ENCODE measurements at places on chromosomes 11 and 22.

GRCh38 chr22:42321908-42322561, 51.6 kb upstream of the TCF20 start:
- DNase-seq = no peak

DNA sequence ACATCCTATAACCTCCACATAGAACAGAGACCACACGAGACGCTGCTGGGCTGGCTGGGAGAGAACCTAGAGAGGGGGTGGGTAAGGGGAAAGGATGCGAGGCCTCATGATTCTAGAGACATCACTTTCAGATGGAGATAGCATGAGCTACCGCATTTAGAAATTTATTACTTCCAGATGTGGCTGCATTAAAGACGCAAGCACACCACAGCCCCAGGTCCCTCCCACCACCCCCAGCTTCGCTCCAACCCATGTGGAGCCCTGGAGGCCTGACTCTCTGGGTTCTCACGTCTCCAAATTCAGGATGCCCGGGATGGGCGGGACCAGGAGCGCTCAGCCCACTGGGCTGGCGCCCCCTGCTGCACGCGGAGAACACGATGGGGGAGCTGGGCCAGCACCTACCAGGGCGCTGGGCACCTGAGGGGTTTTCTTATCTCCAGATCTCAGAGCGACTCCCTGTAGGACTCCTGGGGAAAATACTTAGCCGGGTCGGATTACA, 13.6 kb downstream of the MRPL21 start:
- no peak for DNase-seq

- DNase-seq = no peak
Measured at GRCh38 chr11:88501541-88501940, 164.0 kb upstream of the CTSC start.

- DNase-seq = no peak
Measured at GRCh38 chr11:126337474-126338241, 17.8 kb upstream of the ST3GAL4 start.

GRCh38 chr11:1762537-1763302, 1.0 kb downstream of the CTSD start:
- DNase-seq = no peak

- no peak for DNase-seq
Measured at GRCh38 chr11:115321605-115322289, 182.5 kb downstream of the CADM1 start.

DNA sequence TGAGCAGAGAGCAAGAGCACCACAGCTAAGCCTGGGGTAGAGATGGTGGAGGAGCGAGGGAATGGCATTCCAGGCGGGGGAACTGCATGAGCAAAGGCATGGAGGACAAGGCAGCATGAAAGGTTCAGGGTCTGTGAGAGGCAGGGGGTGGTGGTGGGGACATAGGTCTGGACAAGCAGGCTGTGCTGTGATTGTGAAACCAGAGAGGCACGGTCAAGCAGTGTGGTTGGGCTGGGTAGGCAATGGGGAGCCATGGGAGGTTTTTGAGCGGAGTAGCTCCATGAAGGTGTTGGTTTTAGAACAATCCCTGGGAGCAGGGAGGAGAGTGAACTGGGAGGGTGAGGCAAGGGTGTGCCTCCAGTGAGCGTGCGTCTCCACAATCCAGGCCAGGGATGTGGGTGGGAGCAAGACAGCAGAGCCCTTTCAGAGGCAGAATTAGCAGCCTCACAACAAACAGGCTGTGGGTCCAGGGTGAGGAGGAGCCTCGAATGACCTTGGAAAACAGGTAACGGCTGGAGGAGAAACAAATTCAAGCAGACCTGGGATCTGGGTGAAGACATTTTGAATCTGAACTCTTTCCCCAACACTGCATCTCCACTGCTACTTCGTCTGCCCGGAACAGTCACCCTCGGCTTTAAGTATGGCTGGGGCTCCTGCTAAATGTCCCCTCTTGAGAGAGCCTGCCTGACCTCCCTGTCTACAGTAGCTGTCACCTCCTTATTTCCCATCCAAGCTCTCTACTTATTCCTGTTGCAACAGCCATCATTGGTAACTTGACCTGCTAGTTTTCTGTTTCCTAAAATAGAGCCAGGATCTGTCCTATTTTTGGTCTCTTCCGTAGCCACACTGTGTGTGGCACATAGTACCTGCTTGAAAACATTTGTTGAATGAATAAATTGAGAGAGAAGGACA, 27.0 kb upstream of the TSPAN18 start:
- no peak for DNase-seq

- DNase-seq = no peak
Measured at GRCh38 chr11:7314811-7315604, 63.3 kb downstream of the SYT9 start.
